ENCODE measurements at places on chromosomes 2 and 18.

DNA sequence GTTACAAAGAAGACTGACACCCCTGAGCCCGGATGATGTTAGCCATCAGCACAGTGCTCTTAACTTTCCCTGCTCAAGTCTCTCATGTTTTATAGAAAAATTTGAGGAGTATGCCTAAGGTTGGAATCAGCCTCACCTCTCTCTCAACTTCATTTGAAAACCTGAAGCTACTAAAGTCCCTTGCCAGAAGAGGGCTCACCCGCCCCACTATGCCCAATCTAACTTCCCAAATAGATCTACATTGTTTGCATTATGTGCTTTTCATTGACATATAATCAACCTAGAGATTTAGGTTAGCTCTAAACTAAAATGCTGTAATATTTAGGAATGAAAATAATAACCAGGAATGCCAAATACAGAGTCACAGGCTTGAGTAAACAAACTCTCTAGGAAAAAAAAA is 305.4 kb downstream of the NCKAP5 start:
- peak; percentile 8 for DNase-seq

GRCh38 chr2:235191978-235192377 is 240.2 kb downstream of the SH3BP4 start:
- no peak for DNase-seq

- no peak for DNase-seq
Observed at GRCh38 chr2:191496838-191497237, 181.1 kb upstream of the NABP1 start.

DNA sequence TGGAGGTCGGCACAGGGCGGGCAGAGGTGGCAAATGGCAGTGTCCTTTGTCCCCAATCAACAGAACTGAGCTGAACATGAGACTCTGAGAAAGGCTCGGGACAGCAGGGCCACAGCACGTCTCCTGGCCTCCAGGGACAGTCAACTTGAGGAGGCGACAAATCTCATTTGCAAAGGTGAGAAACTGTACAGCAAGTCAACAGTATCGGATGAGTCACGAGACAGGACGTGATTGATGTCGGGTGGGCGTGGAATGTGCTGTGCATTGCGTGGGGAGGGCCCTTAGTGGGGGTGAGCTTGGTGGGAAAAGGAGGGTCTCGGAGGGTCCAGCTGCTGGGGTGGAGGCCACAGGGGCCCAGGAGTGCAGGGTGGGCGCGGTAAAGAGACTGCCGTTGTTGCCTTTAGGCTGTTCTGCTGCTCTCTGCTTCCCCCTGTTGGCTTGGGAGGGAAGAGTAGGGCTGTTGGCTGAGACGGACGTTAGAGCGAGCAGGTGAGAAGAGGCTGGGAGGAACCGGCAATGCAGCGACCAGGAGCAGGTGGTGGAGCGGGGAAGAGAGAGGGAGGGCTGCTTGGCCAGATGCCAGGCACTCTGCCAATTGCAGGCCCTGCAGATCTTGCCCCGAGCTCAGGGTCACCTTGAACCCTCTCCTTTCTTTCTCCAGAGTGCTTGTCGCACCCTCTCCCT is 164.3 kb downstream of the BCL2 start:
- peak; percentile 31 for DNase-seq

DNA sequence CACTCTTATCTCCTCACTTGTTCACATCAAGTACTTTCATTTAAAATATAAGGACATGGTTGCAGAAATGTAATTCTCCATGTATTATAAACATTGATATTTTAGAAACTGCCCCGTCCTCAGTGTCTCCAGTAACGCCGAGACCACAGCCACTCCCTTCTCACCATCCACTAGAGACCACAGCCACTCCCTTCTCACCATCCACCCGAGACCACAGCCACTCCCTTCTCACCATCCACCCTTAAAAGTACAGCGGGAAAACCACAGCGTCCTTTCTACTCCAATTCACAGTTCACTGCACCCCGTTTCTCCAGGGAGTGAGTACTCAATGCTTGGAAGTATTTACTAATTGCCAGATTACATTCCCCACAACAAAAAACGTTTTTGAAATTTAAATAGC is 1452.2 kb upstream of the ACVR2A start:
- no peak for DNase-seq

Data from HT1080 (cell line).